Endothelial cell (in vitro differentiated cells): ENCODE measurements at places on chromosomes 12 and 14. TPM values are rescaled to one million over a fixed set of nuclear protein-coding genes. Genes with fewer than 3 reads are reported as not detected.

Gene CACNA1C
- total RNA-seq = 11.1 TPM

Gene LTBR
- 40.3 TPM for total RNA-seq

Gene RTL1
- total RNA-seq = 0.18 TPM

Gene MANSC1
- 21.7 TPM for total RNA-seq

Gene FAM181A
- total RNA-seq = not detected

Gene CLEC4D
- 0.31 TPM for total RNA-seq

Gene LRRK2
- 0.26 TPM for total RNA-seq

Gene MANSC4
- not detected for total RNA-seq

Gene TPH2
- 0.10 TPM for total RNA-seq

Gene TSHR
- total RNA-seq = not detected

Gene CNOT2
- 136 TPM for total RNA-seq

Gene BATF
- not detected for total RNA-seq
